ENCODE measurements at places on chromosomes 11 and 22.

DNA sequence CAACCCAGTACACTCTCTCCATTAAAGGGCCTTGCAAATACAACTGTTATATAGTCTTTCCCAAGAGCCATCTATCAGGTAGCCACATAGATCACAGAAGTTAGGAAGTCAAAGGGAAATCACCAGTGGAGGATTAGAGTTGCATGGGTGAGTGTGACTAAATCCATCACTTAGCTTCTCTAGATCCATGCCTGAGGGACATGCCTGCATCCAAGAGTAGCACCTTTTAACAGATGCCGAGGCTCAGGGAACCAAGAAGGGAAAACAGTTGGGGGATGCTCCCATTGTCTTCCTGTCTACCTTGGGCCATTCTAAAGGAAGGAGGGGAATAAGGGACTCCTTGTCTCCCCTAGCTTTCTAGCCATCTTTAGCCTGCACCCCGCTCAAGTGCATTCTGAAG, 77.9 kb downstream of the XRRA1 start:
- no peak for DNase-seq

DNA sequence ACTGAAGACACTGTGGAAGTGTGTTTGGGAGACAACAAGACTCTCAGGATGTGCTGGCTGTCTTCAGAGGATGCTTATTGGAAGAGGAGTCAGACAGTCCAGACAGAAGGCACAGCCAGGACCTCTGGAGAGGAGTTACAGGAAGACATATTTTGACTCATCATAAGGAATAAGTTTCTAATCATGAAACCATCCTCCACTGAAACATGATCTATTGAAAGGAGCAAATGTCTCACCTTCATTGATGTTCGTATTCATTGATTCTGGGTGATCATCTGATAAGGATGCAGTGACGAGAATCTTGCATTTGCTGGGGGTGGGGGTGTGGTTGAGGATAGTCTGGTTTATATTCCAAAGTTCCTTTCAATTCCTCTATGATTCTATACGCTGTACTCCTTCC, 2.5 kb upstream of the CXCR5 start:
- DNase-seq = no peak

GRCh38 chr11:93972790-93973189, 48.4 kb upstream of the HEPHL1 start:
- no peak for DNase-seq

GRCh38 chr22:36948273-36949225, 35.1 kb downstream of the CSF2RB start:
- DNase-seq = no peak

- peak; percentile 37 for DNase-seq
Measured at GRCh38 chr22:23204125-23204488, 23.8 kb downstream of the BCR start.

GRCh38 chr11:72587696-72588095, 86.5 kb downstream of the PDE2A start:
- no peak for DNase-seq

DNA sequence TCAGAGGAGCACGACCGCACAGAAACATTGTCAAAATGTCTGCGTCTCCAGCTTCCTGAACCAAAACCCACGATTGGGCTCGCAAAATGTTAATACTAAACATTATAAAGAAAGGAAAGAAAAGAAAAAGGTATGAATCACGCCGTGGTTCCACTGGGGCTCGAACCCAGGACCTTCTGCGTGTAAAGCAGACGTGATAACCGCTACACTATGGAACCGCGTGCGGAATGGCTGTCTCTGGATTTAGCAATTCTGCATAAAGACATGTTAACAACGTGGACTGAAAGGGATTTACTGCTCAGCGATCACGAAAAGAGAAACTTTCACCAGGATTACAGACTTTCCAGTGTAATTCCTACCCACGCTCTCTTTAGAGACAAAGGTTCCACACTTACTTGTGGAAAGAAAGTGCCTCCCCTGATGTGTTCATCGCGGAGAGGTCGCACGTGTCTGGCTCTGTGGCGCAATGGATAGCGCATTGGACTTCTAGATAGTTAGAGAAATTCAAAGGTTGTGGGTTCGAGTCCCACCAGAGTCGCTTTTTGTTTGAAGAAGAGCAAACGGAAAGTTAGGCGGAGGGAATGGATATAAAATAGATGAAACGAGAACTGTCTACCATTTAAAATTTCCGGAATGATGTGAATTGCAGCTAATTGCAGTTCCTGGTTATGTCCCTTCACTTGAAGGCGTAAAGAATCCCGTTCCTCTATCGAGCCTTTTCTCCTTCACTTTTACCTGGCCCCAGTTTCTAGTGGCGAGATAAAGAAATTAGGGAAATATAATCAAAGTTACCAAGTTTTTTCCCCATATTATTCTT, 39.7 kb downstream of the OR4D9 start:
- DNase-seq = peak; percentile 47

DNA sequence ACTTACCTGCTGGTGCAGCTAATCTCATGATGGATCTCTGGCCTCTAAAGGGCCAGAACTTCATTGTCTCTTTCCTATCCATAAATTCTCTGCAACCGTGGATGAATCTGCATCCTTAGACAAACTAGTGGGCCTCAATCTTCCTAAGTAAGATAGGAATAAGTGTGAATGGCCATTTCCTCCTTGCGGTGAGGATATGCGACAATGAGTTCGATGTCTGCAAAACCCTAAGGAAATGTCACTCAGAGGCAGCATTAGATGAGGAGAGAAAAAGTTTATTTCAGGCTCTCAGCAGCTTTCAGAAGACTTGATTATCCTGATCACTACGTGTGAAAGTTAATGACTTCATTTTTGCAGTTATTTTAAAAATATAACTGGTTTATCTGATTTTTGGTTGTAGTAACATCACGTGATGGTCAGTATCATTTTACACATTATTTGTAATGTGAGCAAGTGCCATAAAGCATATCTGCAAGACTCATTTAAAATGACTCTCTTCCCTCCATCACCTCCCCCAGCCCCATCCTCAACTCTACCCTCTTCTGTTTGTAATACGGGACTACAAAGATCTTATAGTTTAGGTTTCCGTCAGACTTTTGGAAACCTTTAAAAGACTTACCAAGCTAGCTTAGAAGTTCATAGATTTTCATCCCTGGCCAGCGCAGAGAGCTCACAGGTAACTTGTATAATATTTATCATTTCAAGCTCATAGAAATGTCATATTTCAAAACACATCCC, 10.2 kb downstream of the GRAP2 start:
- no peak for DNase-seq

- DNase-seq = no peak
Measured at GRCh38 chr11:70364745-70365543, 33.4 kb upstream of the CTTN start.

- no peak for DNase-seq
Measured at GRCh38 chr22:41501209-41501608, 32.3 kb downstream of the ACO2 start.

GRCh38 chr22:23781511-23782183, 5.1 kb upstream of the SMARCB1 start:
- peak; percentile 91 for DNase-seq

- peak; percentile 40 for DNase-seq
Measured at GRCh38 chr11:65524014-65524740, 706 bp upstream of the SCYL1 start.

DNA sequence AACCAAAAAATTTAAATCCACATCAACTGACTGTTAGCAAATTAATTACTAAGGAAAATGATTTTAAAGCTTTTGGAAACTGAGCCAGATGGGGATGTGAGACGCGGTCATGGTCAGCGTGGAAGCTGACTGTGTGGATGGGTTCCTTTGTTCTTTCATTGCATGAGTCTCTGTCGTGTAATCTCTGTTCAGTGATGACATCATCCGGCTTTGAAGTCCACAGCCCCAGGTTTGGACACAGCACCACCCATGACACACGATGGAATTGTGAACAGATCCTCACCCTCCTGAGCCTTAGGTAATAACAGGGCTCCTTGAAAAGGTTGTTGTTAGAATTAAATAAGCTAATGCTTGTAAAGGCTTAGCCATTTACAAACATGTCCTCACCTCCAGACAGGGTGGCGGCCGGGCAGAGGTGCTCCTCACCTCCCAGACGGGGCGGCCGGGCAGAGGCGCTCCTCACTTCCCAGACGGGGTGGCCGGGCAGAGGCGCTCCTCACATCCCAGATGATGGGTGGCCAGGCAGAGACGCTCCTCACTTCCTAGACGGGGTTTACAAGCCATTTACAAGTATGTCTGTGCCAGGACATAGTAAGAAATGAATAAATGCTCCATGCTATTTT, 677.3 kb downstream of the TBC1D22A start:
- no peak for DNase-seq

GRCh38 chr22:44109416-44109815, 71.3 kb upstream of the PARVG start:
- peak; percentile 37 for DNase-seq

- no peak for DNase-seq
Measured at GRCh38 chr11:86129740-86130540, 61.1 kb upstream of the PICALM start.

GRCh38 chr22:27686534-27686933, 115.0 kb downstream of the MN1 start:
- DNase-seq = peak; percentile 58

DNA sequence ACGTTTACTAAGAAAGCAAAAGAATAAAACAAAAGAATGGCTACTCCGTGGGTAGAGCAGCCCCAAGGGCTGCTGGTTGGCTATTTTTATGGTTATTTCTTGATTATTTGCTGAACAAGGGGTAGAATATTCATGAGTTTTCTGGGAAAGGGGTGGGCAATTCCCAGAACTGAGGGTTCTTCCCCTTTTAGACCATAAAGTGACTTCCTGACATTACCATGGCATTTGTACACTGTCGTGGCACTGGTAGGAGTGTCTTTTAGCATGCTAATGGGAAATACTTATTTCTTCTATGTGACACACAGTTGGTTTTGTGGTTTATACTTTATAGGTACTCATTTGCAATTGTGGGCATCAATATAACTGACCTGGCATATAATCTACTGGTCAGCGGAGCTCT, 56.3 kb downstream of the SLN start:
- no peak for DNase-seq

DNA sequence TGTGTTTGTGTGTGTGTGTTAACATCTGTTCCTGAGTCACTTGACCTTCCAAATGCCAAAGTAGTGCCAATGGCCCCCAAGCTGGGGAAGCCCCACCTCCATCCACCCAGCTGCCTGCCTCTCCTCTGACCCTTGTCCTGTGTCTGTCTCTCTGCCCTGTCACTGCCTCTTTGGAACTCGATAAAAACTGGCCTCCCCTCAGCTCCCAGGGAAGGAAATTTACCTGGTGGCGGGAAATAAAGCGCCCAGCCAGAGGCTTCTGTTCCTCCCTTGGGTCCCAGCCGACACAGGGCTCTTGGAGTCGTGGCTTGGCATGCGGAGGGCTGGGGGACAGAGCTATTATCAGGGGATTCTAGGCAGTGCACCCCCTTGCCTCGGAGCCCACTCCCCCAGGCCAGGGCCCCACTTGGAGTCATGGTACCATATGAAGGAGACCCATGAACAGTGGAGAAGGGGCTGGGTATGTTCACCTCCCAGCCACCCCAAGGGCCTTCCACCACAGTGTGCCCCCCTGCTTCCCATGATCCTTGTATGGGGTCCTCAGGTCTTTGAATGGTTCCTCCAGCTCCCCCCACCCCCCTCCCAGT, 6.2 kb downstream of the KCNC1 start:
- DNase-seq = no peak

DNA sequence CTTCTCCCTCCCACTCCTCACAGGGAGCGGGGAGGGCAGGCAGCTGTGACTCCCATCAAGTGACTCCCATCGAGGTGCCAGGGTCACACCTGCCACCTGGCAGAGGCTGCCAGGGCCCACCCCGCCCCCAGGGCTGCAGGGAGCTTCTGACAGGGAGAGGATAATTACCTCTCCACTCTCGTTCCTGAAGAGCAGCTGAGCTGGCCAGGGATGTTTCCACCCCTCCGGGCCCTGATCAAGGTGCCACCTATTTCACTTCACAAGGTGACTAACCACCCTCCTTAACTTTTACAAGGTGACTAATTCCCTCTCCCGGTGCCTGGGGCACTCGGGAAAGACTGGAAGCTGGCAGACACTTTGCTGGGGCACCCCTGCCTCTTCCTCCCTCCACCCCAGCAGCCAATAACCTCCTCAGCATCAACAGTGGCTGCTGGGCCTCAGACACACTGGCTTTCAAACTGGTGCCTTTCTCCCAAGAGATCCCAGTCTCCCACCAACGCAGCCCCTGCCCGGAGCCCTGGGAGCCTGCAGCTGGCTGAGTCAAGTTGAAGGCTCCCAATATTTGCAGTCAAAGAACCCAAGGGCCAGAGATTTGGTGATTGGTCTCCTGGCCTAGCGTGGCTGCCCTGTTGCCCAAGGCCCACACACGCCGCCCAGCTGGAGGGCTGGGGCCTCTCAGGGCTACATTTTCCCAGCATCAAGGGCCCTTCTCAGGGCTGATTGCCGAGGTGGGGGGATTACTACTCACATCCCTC, 22.0 kb upstream of the MYRF start:
- DNase-seq = no peak

- no peak for DNase-seq
Measured at GRCh38 chr11:37026326-37026725, 428.3 kb upstream of the RAG2 start.

GRCh38 chr11:1121331-1121812, 36.4 kb upstream of the MUC5AC start:
- no peak for DNase-seq

- peak; percentile 86 for DNase-seq
Measured at GRCh38 chr22:49971232-49972162, 10.9 kb downstream of the PIM3 start.

- DNase-seq = no peak
Measured at GRCh38 chr11:110317516-110317932, 21.1 kb upstream of the RDX start.

GRCh38 chr22:43128928-43129424, 14.2 kb downstream of the MCAT start:
- no peak for DNase-seq

GRCh38 chr11:95282291-95282751, 51.3 kb upstream of the SESN3 start:
- peak; percentile 14 for DNase-seq

DNA sequence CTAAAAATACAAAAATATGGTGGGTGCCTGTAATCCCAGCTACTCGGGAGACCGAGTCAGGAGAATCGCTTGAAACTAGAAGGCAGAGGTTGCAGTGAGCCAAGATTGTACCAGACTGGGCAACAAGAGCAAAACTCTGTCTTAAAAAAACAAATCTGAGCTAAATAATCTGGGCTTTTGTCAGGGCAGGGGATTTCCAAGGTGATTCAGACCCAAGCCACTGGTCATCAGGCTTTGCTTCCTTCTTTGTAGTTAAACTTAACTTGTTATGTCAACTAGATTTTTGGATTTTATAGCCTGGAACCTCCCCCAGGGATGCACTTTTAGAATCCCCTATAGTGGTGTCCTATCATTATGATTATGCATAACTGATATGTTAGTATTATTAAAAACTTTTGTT, 27.0 kb upstream of the SLC22A8 start:
- no peak for DNase-seq

DNA sequence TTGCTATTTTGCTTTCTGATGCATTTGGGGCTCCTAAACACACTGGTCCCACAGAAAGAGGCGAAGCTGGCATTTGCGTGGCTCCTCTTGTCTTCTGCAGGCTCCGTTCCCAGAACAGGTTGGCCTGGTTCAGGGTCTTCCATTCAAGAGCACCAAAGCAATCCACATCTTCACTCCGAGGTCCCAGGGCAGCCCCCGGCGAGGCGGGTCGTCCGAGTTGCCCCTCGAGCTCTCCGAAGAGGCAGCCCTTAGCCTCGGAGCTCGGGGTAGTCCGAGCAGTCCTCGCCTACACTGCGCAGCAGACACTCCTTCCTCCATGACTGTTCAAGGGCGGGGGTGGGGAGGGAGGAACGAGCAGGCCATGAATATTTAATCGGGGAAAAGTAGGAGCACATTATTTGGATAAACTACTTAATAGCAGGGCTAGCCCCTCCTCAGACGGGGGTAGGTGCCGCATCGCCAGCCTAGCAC, 321.3 kb downstream of the BLID start:
- no peak for DNase-seq
